BJ (cell line): ENCODE measurements at places on chromosomes 2 and 18.

DNA sequence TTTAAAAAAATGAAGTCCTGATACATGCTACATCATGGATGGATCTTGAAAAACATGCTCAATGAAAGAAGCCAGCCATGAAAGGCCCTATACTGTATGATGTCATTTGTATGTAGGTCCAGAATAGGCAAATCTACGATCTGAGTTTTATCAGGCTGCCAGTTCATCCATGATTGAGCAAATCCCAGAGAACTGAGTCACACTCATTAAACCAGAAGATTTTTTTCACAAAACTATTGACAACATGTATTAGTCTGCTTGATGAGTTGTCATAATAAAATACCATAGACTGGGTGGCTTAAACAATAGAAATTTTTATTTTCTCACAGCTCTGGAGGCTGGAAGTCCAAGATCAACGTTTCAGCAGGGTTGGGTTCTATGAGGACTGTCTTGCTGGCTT, 130.7 kb downstream of the MREG start:
- no peak for DNase-seq

DNA sequence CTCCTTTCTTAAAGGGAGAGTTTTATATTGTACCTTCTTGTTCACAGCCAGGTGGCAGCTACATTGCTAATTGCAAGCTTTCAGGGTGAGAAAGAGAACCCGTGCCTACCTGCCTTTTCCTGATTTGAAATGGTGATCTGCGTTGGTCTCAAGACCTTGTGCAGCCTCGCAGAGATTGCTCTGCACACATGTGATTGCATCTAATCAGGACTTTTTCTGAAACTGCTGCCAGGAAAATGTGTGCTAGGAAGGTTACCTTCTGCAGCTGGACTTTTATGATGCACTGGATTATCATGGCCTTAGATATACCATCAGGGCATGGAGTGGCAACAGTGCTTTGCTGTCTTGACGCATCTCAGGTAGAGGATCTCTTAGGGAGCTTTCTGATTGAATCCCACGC, 45.1 kb downstream of the AGAP1 start:
- no peak for DNase-seq

DNA sequence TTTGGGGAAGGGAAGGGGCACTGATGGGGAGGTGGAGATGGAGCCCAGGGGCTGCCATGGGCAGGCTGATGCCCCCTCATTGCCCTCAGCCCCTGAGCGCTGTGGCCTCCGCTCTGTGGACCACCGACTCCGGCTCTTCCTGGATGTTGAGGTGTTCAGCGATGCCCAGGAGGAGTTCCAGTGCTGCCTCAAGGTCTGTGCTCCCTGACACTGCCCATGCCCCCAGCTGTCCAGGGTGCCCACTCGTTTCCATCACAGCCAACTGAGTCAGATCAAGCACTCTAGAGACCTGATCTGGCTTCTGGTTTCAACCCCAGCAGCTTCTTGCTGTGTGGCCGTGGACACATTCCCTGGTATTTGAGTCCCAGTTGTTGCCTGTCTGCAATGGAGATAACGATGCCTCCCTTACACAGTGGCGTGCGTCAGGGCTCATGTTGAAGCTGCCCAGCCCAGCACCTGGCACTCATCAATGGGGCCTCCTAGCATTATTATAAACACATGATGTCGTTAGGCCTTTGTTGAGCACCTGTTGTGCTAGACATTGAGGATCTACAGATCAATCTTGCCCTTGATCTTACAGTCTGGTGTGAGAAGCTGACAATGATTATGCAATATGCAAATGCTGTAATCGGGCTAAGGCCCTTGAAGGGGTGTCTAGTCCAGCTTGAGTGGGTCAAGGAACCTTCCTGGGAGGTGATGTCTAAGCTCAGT, 14.4 kb downstream of the STK11IP start:
- DNase-seq, result no peak

DNA sequence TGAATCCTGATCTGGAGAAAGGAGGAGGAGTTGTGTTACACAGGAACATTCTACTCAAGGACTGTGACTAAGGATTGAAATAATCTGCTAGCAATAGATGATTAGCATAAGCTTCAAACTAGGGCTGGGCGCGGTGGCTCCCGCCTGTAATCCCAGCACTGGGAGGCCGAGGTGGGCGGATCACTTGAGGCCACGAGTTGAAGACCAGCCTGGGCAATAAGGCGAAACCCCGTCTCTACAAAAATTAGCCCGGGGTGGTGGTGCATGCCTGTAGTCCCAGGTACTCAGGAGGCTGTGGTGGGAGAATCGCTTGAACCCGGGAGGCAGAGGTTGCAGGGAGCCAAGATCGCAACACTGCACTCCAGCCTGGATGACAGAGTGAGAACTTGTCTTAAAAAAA, 1.5 kb downstream of the TRMT61B start:
- DNase-seq, result no peak

DNA sequence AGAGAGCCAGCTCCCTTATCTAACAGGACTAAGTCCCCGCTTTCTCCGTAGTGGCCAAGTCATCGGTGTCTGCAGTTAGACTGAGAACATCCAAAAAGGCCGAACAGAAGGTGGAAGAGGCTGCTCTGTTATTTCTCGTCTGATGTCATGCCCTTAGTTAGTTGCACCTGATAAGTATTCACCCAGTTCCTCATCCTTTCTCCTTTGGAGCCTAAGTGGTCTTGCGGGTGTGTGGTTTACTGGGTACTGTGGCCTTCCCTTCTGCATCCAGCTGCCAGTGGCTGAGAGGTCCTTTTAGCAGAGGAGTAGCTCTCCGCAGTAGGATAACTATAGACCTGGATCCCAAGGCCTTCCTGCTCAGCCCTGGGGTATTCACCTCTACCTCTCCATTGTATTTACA, 211.6 kb downstream of the BCL2 start:
- no peak for DNase-seq

DNA sequence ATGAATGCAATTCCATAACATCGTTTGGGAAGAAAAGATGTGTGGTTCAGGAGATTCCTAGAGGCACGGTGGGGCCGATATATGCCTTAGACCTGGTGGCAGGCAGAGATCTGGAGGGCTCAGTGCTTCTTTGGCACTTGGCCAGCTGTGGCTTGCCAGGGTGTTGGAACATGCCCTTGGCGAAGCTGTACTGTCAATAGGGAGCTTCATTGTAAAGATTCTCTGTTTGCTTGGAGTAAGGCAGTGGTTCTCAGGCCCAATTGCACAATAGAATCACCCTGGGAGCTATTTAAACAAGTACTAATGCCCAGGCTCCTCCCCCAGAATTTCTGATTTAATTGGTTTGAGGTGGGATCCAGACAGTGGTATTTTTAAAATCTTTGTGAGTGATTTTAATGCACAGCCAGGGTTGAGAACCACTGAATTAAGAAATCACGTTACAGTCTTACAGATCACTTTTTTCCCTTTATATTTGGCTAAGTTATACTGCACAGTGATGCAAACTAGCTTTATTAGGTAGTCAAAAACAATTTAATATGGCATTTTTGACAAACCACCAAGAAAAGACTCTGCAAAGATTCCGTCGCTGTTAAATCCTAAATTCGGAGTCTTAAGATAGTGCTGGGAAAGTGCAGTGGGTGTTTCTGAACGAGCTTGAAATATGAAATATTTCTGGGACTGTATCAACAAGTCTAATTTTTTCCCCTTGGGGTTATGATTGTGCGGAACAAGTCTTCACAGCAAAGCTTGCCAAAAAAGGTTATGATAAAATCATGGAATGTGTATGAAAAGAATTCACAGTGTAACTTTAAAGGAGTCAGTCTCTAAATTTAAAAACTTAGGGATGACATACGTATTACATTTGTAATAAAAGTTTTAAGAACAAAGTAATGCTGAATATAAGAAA, 78.0 kb downstream of the CRIM1 start:
- no peak for DNase-seq

DNA sequence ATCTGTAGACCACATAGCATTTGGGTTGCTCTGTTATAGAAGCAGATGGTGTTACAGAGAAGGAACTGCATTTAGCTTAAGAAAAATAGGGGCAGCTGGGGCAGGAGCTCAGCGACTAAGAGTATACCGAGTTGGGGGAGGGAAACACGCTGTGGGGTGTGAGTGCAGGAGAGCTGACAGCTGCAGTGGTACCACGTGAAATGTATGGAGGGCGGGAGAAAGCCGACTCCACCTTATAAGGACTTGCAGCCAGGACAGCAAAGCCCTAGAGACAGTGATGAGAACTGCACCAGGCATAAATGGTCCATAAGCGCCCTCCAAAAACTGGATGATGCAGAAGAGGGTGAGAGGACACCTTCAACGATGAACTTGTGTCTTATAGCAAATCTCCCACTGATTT, 237.6 kb downstream of the PRKCE start:
- no peak for DNase-seq

- no peak for DNase-seq
Measured at GRCh38 chr2:72129681-72130340, 17.9 kb downstream of the CYP26B1 start.

DNA sequence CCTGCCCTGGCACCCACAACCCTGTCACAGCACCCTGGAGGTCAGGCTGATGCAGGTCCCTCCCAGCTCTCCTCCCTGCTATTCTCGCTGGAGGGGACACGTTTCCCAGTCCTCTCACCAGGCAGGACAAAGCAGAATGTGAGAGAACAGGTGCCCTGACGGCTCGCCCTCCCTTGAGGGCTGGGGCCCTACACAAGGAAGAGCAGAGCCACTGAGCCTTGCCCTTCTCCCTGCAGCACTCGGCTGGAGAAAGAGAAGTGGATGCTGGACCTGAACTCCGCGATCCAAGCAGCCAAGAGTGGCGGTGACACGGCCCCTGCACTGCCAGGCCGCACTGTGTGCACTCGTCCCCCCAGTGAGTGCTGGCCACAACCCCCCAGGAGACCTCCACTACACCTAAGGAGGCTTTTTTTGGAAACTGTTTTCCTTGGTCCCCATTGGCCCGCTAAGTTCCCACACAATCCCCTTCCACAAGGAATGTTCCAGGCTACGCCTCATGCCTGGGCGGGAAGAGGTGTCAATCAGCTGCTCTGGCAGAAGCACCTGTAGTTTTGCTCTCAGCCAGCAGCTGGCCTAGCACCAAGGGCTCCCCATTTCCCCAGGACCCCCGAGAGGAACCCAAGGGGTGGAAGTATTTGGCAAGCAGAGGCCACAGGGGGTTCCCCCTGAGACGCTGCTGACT, 17.4 kb downstream of the STK25 start:
- no peak for DNase-seq

- DNase-seq, result no peak
Measured at GRCh38 chr2:54613794-54614257, 109.6 kb upstream of the EML6 start.

- no peak for DNase-seq
Measured at GRCh38 chr18:41751161-41751560, 203.9 kb upstream of the PIK3C3 start.

DNA sequence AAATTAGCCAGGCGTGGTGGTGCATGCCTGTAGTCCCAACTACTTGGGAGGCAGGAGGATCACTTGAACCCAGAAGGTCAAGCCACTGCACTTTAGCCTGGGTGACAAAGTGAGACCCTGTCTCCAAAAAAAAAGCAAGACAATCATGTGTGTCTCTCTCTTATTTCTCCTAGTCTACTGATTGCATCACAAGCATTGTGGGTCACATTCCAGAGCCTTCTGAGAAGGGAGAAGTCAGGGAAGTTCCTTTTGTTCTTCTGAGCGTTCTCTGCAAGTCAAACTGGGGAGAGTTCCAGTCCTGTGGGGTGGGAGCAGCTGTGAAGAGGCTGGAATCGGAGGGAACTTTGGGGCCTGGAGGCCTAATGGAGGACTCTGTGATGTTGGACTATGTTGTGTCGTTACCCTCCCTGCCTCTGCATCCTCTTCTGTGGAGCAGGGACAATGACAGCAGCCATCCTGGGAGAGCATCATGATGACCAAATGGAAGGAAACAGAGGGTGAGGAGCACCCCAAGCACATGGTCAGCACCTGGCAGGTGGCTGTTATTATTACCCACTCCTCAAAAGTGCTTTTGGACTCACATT, 115.4 kb downstream of the MRO start:
- no peak for DNase-seq

- DNase-seq, result no peak
Measured at GRCh38 chr2:149747456-149747855, 159.9 kb upstream of the MMADHC start.

DNA sequence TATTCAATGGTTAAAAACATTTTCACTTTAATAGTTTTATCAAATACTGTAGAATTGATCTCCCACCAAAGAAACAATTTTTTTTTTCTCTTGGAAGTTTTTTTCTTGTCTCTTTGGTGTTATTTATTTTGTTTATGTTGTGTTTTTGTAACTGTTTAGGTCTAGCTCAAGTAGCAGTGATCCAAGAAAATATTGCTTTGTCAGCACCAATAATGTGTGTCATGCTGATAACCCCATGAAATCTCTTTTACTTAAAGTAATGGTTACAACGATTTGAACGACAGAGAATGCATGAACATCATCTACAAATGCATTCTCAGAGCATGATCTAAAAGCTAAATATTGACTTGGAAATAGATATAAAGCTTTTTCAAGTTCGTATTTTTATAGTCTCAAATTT, 122.9 kb downstream of the DOK6 start:
- DNase-seq, result no peak

DNA sequence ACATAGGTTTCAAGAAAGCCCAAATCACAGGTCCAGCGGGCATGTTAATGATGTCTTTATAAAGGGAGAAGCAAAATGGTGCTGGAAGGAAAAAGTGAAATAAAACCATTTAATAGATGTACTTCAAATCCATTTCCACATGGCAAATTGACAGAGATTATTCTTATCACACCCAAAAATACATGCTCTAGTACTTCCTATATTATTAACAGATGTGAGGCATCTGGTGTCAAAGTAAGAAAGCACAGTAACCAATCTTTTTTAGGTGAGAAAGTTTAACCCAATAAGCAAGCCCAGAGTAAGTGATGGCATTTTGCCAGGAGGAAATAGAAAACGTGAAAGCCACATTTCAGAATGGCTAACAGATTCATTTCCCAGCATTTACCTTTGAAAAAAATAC, 128.0 kb downstream of the ABCA12 start:
- DNase-seq, result no peak

DNA sequence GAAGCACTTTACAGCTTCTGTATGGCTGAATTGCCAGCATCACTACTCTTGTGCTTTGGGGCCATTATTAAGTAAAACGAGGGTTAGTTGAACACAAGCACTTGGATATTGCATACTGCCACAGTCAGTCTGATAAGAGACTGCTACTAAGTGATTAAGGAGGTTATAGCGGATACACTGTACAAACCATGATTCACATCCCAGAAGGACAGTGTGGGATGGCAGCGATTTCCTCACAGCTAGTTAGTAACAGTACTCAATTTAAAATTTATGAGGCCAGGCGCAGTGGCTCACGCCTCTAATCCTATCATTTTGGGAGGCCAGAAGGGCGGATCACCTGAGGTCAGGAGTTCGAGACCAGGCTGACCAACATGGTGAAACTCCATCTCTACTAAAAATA, 2.6 kb upstream of the BMPR2 start:
- no peak for DNase-seq
